NCI-H1930 (cell line): ENCODE measurements at places on chromosomes 7 and 10.

GRCh38 chr10:13717936-13718772 lies 131.4 kb downstream of the PRPF18 start:
- no peak for DNase-seq

DNA sequence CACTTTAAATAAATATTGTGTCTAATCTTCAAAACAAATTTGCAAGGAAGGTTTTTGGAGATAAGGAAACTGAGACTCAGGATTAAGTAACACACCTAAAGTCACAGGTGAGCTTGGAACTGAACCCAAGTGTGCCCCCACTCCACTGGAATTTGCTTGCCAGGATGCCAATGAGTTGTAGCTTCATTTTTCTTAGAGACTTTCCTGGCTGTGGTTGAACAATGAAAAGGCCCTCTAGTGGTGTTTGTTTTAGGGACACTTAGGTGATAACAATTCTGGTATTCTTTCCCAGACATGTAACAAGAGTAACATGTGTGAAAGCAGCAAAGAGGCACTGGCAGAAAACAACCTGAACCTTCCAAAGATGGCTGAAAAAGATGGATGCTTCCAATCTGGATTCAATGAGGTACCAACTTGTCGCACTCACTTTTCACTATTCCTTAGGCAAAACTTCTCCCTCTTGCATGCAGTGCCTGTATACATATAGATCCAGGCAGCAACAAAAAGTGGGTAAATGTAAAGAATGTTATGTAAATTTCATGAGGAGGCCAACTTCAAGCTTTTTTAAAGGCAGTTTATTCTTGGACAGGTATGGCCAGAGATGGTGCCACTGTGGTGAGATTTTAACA lies 1.5 kb downstream of the IL6 start:
- DNase-seq = no peak

GRCh38 chr7:36994456-36995112 lies 270.3 kb upstream of the AOAH start:
- DNase-seq = no peak

DNA sequence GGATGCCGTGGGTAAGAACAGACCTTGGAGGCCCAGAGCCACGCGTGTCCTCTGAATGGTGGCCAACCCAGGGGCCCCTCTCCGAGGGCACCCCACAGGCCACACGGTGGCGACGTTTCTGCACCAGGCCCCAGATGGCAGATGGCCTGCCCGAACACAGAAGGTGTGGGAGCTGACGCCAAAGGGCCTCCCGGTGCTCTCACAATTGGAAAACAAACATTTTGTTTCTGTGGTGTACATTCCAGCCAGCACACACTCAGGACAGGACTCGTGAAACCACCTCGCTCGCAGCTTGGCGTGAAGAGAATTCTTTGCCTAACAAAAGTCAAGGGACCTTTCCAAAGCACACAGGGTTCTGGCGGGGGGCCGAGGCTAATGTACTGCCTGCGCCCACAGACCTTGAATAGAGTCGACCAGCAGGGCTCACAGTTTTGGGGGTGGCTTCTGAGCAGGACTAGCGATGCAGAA lies 112.1 kb downstream of the FAM53B start:
- DNase-seq = no peak

- no peak for DNase-seq
Observed at GRCh38 chr10:96288151-96288621, 16.0 kb upstream of the DNTT start.

GRCh38 chr10:79090134-79090803 lies 21.5 kb downstream of the ZMIZ1 start:
- DNase-seq = no peak

DNA sequence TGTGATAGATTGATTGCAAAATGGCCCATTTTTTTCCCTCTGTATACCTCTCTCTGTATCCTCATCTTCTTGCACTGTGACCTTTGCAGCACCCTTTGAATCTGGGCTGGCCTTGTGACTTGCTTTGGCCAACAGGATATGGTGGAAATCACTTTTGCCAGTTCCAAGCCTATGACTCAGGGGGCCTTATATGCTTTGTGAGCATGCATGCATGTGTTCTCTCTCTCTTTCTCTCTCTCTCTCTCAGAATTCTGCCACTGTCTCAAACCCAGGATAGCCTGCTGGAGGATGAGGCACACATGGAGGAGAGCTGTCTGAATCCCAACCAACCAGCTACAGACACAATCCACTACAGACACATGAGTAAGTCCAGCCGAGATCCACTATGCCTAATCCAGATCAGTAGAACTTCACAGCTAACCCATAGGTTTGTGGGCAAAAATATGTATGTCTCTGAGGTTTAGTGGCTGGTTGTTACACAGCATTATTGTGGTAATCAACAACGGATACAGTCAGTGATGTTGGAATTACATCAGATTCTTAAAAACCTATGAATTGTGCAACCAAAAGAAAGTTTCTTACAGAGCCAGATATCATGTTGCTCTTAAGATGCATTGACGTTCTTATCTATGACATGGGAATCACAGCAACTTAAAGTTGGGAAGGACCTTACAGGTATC lies 41.8 kb upstream of the ABCB4 start:
- DNase-seq = no peak

- DNase-seq = no peak
Observed at GRCh38 chr10:27746397-27747095, 927 bp upstream of the MKX start.

GRCh38 chr10:109183366-109183765 lies 739.9 kb downstream of the XPNPEP1 start:
- no peak for DNase-seq

GRCh38 chr10:131077031-131077430 lies 234.5 kb downstream of the TCERG1L start:
- no peak for DNase-seq

- DNase-seq = no peak
Observed at GRCh38 chr7:18125476-18125875, 97.8 kb upstream of the PRPS1L1 start.

DNA sequence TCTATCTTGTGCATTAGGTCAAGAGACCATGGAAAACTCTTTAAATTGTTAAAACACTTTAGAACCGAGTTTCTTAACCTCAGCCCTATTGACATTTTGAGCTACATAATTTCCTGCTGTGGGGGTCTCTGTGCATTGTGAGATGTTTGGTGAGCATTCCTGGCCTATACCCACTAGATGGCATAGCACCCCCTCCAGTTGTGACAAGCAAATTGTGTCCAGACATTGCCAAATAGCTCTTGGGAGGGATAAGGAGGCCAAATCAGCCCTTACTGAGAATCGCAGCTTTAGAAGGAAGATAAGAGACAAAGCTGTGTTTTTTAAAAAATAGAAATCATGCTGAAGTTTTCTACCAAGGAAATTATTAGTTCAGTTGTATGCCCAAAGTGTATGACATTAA lies 1158.5 kb upstream of the C7orf33 start:
- DNase-seq = no peak

DNA sequence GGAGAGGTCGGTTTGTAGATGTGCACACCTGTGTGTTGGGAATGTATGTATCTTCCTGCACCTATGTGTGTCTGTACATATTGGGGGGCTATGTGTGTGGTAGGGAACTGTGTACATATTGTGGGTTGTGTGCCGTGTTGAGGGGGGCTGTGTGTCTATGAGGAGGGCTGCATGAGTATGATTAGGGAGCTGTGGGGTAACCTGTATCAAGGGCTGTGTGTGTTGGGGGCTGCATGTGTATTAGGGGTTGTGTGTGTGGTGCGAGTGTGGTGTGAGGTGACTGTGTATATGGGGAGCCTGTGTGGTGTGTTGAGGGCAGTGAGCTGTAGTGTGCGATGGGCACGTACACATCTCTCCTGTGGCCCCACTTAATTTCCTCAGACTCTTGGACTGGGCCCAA lies 22.2 kb upstream of the PAX2 start:
- DNase-seq = no peak

- DNase-seq = no peak
Observed at GRCh38 chr7:47248797-47249196, 333.1 kb downstream of the TNS3 start.

GRCh38 chr7:74083928-74084721 lies 521 bp downstream of the LIMK1 start:
- DNase-seq = no peak

DNA sequence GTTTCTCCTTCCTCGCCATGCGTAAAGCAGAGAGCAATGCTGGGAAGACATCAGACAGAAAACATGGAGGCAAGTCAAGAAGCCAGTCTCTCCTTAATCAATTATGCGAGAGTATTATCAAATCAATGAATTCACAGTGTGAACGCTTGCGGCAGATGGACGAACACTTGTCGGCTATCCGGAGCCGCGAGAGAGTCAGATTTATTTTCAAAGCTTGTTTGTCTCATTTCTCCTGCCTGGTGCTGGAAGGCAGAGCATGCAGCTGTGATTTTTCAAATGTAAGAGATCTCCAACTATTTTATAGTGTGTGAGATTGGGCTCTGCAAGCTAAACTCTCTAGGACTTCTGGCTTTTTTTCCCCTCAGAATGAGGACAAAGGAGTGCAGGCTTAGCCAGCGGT lies 252.3 kb downstream of the SNX10 start:
- DNase-seq = no peak

DNA sequence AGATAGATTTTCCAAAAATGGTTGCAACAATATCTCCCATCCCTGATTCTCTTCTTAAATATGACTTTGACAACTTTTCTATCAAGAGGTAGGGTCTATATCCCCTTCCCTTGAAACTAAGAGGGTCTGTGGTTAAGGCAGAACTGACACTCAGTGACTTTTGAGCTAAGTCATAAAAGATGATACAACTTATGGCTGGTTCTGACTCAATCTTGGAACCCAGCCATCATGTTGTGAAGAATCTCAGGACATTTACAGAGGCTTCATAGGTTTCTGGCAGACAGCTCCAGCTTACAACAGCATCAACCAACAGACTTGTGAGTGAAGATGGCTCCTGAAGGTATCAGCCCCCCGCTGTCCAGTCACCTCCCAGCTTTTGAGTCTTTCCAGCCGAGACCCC lies 203.5 kb downstream of the RNLS start:
- DNase-seq = no peak

DNA sequence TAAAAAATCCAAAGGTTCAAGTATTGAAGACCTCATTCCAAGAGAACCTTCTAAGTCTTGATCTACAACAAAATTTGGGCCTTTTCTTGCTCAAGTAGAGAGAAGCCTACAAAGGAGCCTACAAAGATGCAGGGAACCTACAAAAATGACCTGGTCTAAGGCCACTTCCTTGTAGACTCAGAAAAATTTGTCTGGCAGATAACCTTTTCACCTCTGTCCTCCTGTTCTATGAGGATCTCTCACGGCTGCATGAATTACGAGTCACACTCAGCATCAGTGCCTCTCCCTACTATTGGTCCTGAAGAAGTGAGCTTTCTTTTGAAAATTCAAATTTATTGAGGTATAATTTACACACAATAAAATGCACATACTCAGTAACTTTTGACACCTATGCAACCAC lies 29.3 kb downstream of the CCNJ start:
- DNase-seq = no peak

- DNase-seq = peak; percentile 12
Observed at GRCh38 chr7:128235471-128235870, 5.6 kb upstream of the LEP start.

- no peak for DNase-seq
Observed at GRCh38 chr10:14753441-14753840, 21.3 kb downstream of the FAM107B start.

DNA sequence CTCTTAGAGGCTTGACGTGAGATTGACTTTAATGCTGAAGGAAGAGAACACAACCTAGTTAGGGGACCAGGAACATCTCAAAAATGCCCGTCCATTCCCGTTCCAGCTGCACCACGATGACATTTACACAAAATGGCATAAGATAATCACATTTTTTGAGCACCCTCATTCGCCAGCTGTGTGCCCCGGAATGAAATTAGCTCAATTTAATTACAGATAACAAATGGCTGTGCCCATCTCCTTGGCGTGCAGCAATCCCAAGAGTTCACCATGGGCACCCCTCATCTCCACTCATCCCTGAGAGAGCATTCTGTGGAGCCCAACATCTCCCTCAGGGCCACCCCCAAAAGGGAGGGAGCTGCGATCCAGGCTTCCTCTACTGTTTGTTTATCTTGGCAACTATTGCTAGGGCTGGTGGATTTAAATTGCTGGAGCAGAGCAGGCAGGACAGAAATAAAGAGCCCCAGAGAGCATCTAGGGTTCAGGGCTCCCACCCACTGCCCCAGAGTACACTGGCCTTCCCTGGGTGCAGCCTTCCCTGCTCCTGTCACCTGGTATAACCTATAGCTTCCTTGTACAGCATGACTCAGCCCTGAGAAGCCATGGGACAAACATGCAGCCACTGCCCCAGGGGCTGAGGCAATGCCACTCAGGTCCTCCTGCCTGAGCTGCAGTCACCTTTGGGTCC lies 263.5 kb downstream of the ZEB1 start:
- DNase-seq = no peak

DNA sequence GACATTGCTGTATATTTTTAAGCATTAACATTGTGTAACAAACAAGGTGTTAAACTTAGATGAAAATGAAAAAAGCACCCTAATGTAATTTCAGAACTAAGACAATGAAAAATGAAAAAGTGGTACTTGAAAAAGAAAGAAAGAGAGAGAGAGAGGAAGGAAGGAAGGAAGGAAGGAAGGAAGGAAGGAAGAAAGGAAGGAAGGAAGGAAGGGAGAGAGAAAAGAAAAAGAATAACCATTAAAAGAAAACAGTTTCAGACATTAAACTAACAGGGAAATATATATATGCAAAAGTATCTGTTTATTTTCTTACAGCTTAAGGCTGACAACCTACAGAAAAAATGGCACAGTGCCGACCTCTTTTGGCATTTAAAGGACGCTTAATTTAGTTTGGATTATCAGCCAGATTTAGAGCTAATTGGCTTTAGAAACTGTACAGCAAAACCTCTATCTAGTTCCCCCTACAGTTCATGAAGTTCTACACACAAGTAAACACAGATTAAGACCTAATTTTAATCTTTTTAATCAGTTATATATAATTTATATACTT lies 13.8 kb downstream of the MTERF1 start:
- DNase-seq = no peak

GRCh38 chr7:25812086-25812850 lies 339.7 kb upstream of the NFE2L3 start:
- no peak for DNase-seq

DNA sequence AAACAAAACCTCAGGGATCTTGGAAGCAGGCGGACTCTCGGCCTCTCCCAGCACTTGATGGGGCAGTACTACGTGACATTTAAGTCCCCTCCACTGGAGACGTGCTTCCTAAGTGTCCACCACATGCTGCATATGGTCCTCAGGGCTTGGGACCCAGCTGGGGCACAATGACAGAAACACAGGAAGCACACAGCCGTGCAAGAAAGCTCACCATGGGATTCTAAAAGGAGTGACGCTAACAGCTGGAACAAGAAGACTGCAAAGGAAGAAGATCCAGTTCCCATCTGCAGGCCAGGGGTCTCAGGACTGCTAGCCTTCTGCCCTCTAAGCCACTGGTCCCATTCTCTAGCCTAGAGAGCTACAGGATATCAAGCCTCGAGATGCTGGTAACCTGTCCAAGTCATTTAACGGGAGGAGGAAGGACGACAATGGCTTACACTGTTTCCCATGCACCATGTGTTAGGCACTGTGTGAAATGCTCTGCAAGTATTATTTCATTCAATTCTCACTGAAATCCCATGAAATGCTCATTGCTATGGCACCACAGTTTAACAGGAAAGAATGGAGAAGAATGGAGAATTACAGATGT lies 61.1 kb downstream of the KCNMA1 start:
- no peak for DNase-seq
